ENCODE measurements at places on chromosomes 1 and 21.

DNA sequence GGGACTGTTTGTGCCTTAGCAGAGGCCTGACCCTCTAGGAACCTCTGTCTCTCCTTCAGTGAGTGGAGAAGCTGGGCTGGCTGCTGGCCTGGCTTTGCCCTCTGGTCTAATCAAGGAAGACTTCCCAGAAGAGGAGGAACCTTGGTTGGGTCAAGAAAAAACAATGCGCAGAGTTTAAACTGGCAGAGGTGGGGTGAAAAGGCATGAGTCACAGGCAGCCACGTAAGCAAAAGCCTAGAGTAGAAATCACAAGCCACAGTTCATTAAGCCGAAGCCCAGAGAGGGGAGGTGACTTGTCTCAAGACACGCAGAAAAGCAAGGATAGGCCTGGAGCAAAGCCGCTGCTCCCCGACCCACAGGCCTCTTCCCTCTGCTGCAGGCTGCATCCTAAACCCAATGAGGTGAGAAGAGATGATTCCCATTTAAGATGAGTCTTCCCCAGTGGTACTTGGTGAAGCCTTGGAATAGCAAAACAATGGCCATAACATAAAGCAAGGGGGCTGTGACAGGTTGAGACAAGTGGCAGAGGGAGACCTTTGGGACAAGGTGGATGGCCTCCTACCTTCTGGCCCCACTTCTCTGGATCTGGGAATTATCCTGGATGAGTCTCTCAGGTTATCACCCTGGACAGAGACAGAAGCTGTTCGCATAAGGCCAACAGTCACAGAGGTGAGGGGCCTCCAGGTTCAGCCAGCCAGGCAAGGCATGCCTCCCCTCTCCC lies 7.7 kb downstream of the PDZK1IP1 start:
- no peak for DNase-seq

DNA sequence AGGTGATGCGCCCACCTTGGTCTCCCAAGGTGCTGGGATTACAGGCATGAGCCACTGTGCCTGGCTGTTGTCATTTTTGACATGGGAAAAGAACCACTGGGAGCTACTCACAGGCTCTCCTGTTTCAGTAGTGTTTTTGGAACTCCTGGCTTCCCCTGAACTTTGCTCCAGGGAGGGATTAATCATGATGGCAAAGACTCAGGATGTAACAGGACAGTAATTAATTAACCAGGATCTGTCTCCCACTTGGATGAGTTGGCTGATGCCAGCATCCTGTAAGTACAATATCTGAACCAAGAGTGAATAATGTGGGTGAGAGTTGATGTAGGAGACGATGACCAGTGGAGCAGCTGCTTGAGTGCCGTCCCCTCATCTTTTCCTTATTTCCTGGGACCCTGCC lies 4.9 kb downstream of the SFT2D2 start:
- DNase-seq = no peak

- no peak for DNase-seq
Measured at GRCh38 chr1:214670098-214670497, 67.1 kb downstream of the CENPF start.

GRCh38 chr1:2135441-2135841 lies 59.1 kb downstream of the FAAP20 start:
- no peak for DNase-seq
